ENCODE measurements at places on chromosomes 12 and 14. TPM values are rescaled to one million over a fixed set of nuclear protein-coding genes. Genes with fewer than 3 reads are reported as not detected.

The GALNT8 gene
- 1.1 TPM for total RNA-seq

The FBXO34 gene
- 18.6 TPM for total RNA-seq

DNA sequence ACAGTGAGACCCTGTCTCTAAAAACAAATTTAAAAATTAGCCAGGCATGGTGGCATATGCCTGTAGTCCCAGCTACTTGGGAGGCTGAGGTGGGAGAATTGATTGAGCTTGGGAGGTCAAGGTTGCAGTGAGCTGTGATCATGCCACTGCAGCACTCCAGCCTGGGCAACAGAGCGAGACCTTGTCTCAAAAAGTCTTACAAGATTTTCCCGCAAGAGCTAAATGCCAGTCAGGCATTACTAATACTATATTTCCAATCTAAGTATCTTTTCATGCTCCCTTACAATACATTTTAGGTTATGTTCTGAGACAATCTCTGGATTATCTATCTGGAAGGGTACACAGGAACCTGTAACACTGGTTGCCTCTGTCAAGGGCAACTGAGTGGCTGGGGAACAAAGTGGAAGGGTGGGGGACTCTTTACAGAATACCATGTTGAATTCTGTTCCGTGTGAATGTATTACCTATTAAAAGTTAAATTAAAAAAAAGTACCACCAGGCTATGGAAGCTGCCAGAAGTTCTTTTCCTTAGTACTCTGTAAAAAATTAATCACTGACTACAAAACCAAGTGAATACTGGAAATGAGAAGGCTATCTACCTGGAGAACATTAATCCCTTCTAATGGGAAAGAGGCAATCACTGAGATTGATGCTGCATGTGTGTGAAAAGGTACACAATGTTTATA lies 56.7 kb downstream of the BTBD7 start:
- no peaks in the 10 kb centered on the region for H3K4me1 ChIP-seq
- H3K36me3 ChIP-seq = no peaks in the 10 kb centered on the region
- no peaks in the 10 kb centered on the region for H3K27me3 ChIP-seq
- H3K4me3 ChIP-seq = no peak overlapping the region

GRCh38 chr12:28390761-28391385 lies 200.6 kb downstream of the CCDC91 start:
- DNase-seq = no peak
- H3K4me3 ChIP-seq = no peak overlapping the region
- H3K27me3 ChIP-seq = no peaks in the 10 kb centered on the region

DNA sequence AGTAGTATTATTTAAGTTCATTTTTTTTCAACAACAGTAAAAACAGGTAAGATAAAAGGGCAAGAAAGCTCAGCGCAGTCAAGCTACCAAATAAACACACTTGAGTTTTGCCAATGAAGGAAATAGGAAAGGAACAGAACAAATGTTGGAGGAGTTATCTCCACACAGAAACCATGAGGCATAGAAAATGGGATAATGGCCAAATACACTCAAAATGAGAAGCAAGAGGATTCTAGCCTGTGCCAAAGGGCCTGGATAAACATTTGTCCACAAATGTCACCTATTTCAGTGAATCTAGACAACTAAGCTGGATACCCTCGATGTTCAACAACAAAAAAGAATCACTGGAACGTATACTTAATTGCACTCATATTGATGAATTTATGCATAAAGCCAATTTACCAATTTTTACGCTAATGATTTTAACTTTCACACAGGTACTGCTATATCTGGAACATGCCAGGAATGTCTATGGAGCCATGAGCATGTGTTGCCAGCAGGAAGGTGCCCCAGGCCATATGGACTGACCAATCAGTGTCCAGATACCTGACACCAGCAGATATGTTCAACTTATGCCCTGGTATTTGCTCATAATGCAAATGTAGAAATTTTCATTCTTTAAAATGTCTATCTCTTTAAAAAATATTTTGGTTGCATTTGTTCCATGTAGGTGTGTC lies 21.1 kb downstream of the ST8SIA1 start:
- peaks cover 17% of the 10 kb centered on the region for H3K4me1 ChIP-seq
- DNase-seq = no peak
- no peak overlapping the region for H3K27ac ChIP-seq
- H3K36me3 ChIP-seq = no peaks in the 10 kb centered on the region

DNA sequence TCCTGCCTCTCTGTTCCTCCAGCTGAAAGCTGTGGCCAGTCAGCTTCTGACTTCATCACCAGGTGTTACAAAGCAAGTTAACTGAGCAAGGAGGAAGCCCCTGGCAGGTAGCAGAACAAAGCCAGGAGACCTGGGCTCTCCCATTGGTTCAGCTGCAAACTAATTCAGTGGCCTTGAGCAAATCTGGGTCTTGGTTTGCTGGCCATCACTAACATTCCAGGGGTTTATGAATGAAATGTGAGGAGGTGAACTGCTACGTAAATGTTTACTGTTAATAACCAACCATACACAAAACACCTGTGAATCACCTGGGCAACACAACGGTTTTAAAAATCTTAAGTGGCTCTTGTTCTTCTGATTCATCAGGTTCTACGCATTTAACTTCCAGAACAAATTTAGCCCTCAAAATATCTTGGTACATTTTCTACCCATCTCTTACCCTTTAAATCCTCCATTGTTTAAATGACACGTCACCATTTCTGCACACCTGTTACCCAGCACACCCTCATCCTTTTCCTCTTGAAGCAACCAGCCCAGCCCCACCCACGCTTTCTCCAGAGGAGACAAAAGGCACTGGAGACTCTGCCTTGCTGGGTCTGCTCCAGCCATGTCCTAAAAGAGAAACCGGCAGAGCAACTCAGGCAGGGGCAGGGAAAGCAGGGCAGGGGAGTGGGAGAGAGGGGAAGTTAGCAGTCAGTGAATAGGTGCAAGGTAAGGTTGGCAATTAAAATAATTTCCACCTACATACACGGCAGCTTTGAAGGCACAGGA lies 49.3 kb upstream of the TSPAN11 start:
- H3K27me3 ChIP-seq = no peaks in the 10 kb centered on the region
- H3K36me3 ChIP-seq = no peaks in the 10 kb centered on the region
- no peak overlapping the region for H3K27ac ChIP-seq
- no peak overlapping the region for H3K4me3 ChIP-seq

GRCh38 chr14:64683264-64683663 lies 21.0 kb upstream of the PLEKHG3 start:
- peaks cover 46% of the 10 kb centered on the region for H3K4me1 ChIP-seq
- H3K27ac ChIP-seq = peak overlapping the region; percentile 87
- H3K36me3 ChIP-seq = no peaks in the 10 kb centered on the region
